ENCODE measurements at places on chromosomes 13 and 19. TPM values are rescaled to one million over a fixed set of nuclear protein-coding genes. Genes with fewer than 3 reads are reported as not detected.

Gene CDX2
- not detected for total RNA-seq

Gene POLRMT
- total RNA-seq = 63.4 TPM

Gene FCER2
- not detected for total RNA-seq

Gene IZUMO2
- not detected for total RNA-seq

Gene CPAMD8
- total RNA-seq = 0.22 TPM
